ELR (cell line): ENCODE measurements at places on chromosomes 2 and 18.
A peak's percentile ranks its signal among the peaks of the same experiment; 100 is the strongest.

GRCh38 chr2:204152616-204153015, 216.1 kb downstream of the ICOS start:
- no peak for DNase-seq

DNA sequence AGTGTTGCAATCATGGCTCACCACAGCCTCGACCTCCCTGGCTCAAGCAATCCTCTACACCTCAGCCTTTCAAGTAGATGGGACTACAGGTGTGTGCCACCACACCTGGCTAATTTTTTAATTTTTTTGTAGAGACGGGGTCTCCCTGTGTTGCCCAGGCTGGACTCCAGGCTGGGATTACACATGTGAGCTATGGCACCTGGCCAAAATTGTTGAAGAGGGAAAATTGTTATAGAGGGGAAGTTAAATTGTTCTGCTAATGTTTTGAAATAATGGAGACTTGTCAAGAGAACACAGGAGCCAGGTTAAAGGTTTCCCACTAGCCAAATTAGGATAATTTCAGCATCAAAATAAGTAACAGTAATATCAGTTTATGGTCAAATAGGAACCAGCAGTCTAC, 25.1 kb downstream of the PPIG start:
- DNase-seq: no peak

- peak; percentile 81 for DNase-seq
These were observed at the start of gene CFLAR for GRCh38 chr2:201116115-201116958. Gene CFLAR (plus strand): TSS chr2:201116164. CDS start chr2:201129866, 13,702 bp downstream.

- no peak for DNase-seq
These were observed 139.2 kb downstream of the UBR3 start for GRCh38 chr2:169966454-169966853.

DNA sequence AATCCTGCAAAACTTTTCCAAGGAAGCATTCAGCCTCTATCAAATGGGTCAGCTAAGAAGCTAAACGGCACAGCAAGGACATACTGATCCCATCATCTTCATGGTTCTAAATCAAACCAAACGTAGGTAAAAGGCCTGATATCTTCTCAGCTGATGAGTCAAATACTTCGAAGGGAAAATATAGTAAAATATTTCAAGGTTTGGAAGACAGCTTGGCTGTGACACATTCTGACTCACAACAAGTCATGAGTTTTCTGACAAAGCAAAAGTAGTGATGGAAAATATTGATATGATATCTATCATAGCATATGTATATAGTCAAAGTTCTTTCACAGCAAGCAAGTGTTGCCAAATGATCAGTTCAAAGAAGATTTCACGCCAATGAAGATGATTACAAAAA, 31.5 kb downstream of the DOCK10 start:
- peak; percentile 96 for DNase-seq

- no peak for DNase-seq
These were observed 679.6 kb downstream of the MBD2 start for GRCh38 chr18:53544917-53545316.

DNA sequence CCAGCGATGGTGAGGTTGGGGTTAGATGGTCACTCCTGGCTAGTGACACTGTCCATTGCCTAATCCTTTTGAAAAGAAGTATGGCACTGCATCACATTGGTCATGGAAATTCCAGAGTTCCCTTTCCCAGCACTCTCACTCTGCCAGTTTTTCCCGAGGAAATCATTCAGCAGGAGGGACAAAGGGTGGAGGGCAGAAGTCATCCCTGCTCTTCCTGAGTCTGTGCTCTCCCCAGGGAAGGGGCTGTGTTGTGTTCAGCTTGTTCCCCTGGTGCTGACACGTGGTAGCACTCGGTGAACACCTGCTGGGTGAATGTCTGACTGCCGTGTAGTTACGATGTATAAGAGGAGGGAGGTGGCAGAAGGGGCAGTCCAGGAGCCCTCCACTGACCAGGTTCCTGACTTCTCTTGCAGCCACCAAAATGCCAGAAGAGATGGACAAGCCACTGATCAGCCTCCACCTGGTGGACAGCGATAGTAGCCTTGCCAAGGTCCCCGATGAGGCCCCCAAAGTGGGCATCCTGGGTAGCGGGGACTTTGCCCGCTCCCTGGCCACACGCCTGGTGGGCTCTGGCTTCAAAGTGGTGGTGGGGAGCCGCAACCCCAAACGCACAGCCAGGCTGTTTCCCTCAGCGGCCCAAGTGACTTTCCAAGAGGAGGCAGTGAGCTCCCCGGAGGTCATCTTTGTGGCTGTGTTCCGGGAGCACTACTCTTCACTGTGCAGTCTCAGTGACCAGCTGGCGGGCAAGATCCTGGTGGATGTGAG, 21.6 kb downstream of the STEAP3 start:
- no peak for DNase-seq

DNA sequence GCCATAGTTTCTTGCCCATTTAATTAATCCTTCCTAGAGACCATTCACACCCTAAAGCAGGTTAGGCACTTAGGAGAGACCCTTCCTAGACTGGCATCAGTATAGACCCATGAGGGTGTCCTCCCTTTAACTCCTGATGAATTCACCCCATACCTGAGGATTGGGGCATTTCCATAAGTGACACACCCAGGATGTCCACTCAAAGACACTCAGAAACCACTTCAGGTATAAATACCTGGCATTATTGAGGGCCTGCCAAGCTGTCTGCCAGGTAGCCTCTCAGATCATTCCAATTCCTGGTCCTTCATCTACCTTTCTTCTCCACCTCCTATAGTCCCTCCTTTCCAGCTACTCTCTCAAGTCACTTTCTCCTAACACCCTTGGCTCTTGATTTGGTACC, 57.5 kb upstream of the SLC14A2 start:
- no peak for DNase-seq

DNA sequence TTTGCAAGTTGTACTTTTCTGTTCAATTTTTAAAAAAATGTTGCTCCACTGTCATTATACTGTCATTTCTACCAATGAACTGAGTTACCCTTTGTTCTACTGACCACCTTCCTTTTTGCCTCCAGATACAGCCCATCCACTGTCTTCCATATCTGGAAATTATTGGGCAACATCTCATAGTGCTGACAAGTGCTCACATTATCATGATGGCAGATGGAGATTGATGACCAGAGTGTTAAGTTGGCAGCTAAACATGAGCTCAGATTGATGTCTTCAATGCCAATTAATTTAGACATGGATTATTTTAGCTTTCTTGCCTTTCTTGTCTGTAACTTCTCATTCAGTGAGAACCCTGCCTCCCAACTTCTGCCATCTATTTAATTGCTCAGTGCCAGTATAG, 76.6 kb downstream of the KIAA1328 start:
- DNase-seq: no peak

GRCh38 chr2:127106991-127107621, at the start of gene BIN1:
Gene BIN1 (minus strand): TSS chr2:127107154. CDS start chr2:127106943, 211 bp downstream.
- DNase-seq: peak; percentile 90

DNA sequence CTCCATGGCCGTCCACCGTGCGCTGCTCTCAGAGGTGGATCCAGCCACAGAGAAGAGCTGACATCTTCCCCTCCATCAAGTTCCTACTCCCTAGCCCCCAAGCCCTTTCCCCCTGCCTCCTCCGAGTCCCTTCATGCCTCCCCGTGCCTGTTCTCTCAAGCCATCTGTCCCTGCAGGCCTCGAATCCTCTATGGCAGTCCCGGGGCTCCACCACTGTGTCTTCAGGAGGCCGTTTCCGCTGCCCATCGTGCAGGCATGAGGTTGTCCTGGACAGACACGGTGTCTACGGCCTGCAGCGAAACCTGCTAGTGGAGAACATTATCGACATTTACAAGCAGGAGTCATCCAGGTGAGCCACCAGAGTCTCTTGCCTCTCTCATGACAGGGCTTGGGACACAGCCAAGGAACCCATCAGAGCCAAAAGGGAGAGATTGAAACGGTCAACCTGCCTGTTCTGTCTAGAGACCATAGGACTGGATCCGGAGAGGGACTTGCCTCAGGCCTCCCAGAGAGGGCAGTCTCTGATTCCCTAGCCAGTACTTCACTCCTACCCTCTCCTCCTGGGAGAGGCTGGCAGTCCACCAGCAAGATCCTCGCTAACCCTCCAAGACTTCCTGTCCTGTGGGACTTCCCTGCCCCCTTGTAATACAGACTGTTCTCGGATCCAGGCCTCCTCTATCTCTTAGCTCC, 9.7 kb downstream of the UCN start:
- no peak for DNase-seq

DNA sequence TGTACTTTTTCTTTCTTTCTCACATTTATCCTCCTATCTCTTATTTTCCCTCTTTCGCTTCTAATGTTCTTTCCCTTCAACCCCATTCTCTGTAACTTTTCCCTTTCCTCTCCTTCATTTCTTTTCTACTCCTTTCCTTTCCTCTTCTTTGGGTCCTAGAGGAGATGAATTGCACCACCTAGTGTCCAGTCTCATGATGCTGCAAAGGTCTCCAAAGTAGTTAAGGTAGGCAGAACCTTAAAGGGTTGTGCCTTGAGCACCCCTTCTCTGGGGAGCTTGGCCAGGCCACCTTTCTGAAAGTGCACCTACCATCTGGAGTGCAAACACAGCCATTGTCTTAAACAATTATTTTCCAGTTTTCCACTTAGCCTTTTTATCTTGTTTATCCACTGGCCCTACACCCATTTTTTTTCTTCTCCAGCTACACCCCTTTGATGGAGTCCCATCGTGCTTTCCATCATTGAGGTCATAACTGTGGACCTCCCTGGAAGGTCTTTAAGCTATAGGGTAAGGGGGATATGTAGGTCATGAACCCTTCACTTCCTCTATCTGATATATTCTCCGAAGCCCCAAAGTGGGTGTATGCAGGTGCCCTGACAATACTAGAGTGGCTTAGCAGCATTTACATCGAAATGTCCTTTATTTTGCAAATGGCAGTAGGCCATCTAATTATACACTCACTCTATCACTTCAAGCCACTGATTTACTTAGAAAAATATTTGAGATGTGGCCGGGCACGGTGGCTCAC, 155.9 kb downstream of the ESCO1 start:
- DNase-seq: peak; percentile 77

DNA sequence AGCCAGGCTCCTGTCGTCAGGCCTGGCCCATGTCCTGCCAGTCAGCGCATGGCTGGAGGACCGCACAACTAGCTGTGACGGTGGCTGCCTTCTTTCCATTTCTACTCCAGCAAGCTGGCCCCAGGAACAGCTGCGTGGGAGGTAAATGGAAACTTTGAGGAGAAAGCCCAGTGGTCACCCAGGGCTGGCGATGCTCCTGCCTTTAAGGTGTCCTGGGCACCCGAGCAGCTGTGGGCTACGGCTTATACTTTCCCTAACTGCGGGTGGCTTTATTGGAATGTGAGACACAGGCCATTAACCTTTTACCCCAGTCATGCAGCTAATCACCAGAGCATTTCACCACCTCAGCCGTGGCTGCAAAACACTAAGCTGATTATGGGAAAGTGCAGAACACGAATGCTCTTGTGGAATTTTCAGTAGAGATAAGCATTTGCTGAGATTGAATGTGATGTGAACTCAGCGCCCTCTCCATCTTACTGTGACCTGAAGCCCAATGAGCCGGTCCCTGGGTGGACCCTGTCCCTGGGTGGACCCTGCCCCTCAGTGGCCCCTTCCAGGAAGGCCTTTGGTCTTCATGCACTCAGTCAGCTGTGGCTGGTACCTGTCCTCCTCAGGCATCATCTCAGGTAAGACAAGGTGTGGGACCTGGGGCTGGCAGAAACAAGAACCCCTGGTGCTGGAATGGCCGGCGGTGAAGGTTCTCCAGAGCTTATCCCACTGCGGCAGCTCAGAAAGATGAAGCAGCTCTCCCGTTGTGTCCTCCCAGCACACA, 275.4 kb upstream of the HS6ST1 start:
- no peak for DNase-seq

DNA sequence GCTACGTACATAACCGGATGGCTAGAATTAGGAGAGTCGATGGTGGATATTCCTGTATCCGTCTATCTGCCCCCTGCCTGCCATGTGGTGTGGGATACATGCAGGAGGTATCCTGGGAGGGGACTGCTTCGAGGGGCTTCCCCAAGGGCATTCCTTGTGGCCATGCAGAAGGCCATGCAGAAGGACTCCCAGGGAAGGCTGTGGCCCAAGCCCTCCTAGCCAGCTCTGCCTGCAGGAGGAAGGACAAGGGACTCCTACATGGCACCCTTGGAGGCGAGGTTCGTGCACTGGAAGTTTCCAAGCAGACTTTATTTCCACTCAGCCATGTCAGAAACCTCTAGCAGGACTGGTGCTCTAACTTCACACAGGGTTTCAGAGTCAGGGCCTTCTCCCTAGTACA, 136.1 kb downstream of the KLHL29 start:
- no peak for DNase-seq

GRCh38 chr2:220198896-220199295, 571.5 kb downstream of the SLC4A3 start:
- peak; percentile 89 for DNase-seq

GRCh38 chr18:3723554-3723953, 273.6 kb downstream of the TGIF1 start:
- DNase-seq: no peak

DNA sequence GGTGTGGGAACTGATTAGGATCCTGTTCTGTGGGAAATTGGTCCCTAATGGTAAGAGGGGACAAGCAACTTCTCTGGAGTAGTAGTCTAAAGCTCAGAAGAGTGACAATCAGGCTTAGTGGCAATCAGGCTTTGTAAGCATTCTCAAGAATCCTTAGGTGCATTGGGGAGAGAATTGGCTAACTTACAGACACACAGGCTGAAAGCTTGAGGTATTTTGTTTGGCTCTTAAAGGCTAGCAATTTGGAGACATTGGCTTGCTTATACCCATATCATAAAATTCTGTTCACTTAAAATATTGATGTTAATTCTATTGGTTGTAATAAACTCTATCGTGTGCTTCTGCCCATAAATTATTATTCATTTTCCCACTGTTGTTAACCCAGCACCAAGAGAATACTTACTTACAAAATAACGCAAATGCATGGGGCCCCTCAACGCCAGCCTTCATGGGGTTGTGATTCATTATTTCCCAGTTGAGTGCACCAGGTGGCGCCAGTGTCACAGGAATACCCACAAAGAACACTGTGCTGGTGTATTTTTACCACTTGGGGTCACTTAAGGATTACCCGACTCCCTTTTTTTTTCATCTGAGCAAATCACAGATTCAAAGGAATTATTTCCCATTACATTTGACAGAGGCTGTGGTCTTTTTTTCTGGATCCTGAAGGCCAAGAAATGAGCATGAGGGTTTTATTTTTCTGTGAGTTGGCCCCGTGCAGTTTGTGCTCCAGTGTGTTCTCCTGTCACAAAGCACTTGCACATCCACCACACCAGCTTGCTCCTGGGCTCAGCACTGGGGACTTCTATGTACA, 45.5 kb downstream of the DDX1 start:
- peak; percentile 65 for DNase-seq

DNA sequence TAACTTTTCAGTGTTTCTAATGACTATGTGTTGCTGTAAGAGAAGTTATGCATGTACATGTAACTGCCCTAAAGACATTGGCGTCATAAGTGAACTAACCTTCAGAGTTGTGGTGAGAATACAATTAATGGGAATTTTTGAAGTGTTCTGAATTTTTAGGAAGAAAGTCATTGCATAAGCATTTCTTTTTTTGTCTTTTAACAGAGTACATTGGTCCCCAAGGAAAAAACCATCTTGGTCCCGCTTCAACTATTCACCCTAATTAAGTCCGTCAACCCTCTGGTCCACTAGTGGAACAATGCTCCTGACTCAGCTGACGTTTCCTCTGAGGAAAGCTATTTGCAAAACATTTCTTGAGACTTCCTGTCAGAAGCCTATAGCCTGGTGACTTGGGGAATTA, 41.1 kb upstream of the VIT start:
- peak; percentile 63 for DNase-seq

- no peak for DNase-seq
These were observed 426.4 kb upstream of the ID2 start for GRCh38 chr2:8255448-8255800.

GRCh38 chr2:227324642-227324994, 433 bp upstream of the MFF start:
- DNase-seq: no peak

- no peak for DNase-seq
These were observed 32.7 kb downstream of the AGFG1 start for GRCh38 chr2:227504700-227505099.

GRCh38 chr18:9697121-9697520, 11.0 kb upstream of the RAB31 start:
- DNase-seq: no peak
